Testis (tissue), 5 donors: ENCODE measurements at places on chromosomes 11 and 22. TPM values are rescaled to one million over a fixed set of nuclear protein-coding genes. Genes with fewer than 3 reads are reported as not detected.

- H3K4me1 ChIP-seq = peaks cover 100% of the 10 kb centered on the region
- peak overlapping the region; percentile 83 for H3K27ac ChIP-seq
- no peak overlapping the region for H3K4me3 ChIP-seq
- H3K36me3 ChIP-seq = no peaks in the 10 kb centered on the region
- DNase-seq = no peak
Observed at GRCh38 chr11:118912742-118913410, 12.8 kb downstream of the BCL9L start.

GRCh38 chr11:76380159-76380976 is 564 bp downstream of the THAP12 start:
- no peaks in the 10 kb centered on the region for H3K27me3 ChIP-seq
- no peaks in the 10 kb centered on the region for H3K36me3 ChIP-seq
- H3K27ac ChIP-seq = peak overlapping the region; percentile 87
- H3K4me3 ChIP-seq = peak overlapping the region; percentile 94
- peak; percentile 54 for DNase-seq
- peaks cover 14% of the 10 kb centered on the region for H3K4me1 ChIP-seq

DNA sequence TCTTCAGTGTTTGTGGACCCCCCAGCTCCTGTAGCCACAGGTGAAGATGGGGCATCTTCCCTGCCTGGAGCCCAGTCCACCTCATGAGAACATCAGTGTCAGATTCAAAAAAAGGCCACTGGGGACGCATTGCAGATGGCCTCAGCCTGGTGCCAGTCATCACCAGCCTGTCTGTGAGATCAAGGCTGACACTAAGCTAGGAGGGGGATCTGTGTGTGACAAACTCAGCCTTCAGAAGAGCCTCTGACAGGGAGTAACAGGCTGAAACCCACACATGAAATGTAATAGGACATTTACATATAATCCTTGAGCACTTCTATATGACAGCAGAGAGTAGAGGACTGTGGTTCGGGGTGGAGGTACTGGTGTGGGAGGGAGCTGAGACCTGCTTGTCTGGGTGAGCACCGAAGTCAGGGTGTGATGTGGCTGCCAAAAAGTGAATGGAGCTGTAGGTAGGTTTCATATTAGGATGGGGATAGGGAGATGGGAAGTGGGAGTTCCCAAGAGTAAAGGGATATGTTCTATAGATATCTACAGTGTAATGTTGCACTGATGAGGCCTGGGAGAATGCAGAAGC is 20.5 kb upstream of the CCDC134 start:
- no peaks in the 10 kb centered on the region for H3K27me3 ChIP-seq
- DNase-seq = no peak
- no peak overlapping the region for H3K27ac ChIP-seq

GRCh38 chr11:1946812-1947484 is at the start of gene MRPL23:
MRPL23 (plus strand) TSS chr11:1947332; CDS start chr11:1947363, 31 bp downstream.
- no peaks in the 10 kb centered on the region for H3K27me3 ChIP-seq
- no peaks in the 10 kb centered on the region for H3K4me1 ChIP-seq
- H3K36me3 ChIP-seq = no peaks in the 10 kb centered on the region
- no peak within 1 kb of the TSS for H3K27ac ChIP-seq
- no peak for DNase-seq

GRCh38 chr11:85098996-85099395 is 528.1 kb downstream of the DLG2 start:
- no peaks in the 10 kb centered on the region for H3K4me1 ChIP-seq
- H3K36me3 ChIP-seq = no peaks in the 10 kb centered on the region
- H3K4me3 ChIP-seq = no peak overlapping the region
- DNase-seq = no peak

GRCh38 chr11:78647266-78647915 is 72.7 kb upstream of the NARS2 start:
- H3K27me3 ChIP-seq = no peaks in the 10 kb centered on the region
- H3K4me3 ChIP-seq = no peak overlapping the region
- DNase-seq = no peak
- H3K4me1 ChIP-seq = no peaks in the 10 kb centered on the region
- no peak overlapping the region for H3K27ac ChIP-seq

DNA sequence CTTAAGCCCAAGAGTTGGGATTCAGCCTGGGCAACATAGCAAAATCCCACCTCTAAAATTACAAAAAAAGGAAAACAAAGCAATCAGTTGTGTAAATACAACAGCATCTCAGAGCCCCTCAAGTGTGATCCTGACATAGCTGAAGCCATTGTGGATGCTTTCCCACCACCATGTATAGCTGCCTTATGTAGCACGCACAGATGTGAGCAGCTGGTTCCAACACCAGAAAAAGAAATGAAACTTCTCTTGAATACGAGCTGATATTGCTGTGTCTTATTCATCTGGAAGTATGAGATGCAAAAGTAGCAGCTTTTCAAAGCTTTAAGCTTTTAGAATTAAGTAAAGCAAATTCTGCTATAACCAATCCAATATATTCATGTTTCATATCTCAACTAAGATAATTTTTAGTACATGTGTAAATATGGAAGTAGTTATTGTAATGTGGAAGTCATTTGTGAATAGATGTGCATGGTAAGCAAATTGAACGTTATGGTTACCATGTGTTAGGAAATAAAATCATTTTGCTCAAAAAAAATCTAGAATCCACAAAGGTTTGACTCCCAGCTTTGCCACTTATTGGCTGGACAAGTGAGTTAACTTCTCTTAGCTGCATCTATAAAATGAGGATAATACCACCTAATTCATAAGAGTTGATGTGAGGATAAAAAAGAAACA is 63.2 kb downstream of the SGSM3 start:
- H3K4me1 ChIP-seq = peaks cover 25% of the 10 kb centered on the region
- H3K27me3 ChIP-seq = no peaks in the 10 kb centered on the region
- no peak overlapping the region for H3K4me3 ChIP-seq
- no peaks in the 10 kb centered on the region for H3K36me3 ChIP-seq
- no peak overlapping the region for H3K27ac ChIP-seq

DNA sequence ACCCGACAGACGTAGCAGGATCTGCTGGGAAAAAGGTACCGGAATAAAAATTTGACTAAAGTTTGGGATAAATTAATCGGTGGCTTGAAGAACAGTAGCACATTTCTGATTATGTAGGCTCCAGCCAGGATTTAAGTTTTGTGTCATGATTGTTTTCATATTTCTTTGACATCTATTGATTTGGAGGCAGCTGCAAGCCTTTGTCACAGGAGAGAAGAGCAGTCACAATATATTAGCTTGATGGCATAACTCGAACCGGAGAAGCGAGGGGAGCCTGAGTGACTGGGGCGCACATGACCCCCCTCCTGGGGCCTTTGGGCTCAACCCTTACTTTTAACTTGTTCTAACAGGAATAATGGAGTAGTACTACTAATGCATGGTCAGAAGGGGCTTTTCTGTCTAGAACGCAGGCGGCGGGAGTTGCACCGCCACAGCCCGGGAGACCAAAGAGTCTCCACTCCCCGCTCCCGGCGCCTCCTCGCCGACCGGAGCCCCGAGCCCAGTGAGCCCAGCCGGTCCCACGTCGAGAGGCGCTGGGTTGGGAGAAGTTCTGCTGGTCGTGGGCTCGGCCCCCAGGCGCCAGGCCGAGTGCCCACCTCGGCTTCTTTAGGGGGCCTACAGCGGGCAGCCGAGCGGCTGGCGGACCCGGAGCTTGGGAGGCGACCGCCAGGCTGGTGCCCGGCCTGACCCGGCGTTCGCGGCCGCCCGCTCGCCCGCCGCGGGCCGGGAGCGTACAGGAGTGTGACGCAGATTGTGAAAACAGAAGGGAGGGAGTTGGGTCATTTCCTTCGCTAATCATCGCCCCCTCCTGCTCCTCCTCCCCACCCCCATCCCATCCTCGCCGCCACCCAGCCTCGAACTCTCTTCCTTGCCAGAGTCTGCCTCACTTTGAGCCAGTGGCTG is 15.7 kb upstream of the PAX6 start:
- no peaks in the 10 kb centered on the region for H3K36me3 ChIP-seq
- no peak overlapping the region for H3K27ac ChIP-seq
- no peaks in the 10 kb centered on the region for H3K27me3 ChIP-seq
- H3K4me1 ChIP-seq = no peaks in the 10 kb centered on the region
- no peak for DNase-seq
- H3K4me3 ChIP-seq = peak overlapping the region; percentile 5

DNA sequence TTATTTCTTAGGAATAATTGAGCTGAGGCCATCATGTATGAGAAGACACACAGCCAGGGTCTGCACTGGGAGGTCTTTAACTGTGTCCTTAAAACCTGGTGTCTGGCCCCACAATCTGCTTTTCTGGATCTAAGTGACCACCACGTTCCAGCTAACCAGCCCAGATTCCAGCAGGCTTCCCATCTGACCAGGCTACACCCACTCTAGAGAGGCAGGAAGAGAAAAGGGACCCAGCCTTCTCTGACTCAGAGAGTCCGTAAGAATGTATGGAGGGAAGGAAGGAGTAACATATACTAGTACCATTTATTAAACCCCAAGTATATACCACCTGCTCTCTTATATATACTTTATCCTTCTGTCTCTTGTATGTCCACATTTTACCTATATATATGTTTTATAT is 80.1 kb downstream of the LDLRAD3 start:
- H3K4me1 ChIP-seq = peaks cover 8% of the 10 kb centered on the region
- no peaks in the 10 kb centered on the region for H3K27me3 ChIP-seq
- H3K4me3 ChIP-seq = no peak overlapping the region
- no peaks in the 10 kb centered on the region for H3K36me3 ChIP-seq

The SPINDOC gene
- 38.6 TPM for total RNA-seq

DNA sequence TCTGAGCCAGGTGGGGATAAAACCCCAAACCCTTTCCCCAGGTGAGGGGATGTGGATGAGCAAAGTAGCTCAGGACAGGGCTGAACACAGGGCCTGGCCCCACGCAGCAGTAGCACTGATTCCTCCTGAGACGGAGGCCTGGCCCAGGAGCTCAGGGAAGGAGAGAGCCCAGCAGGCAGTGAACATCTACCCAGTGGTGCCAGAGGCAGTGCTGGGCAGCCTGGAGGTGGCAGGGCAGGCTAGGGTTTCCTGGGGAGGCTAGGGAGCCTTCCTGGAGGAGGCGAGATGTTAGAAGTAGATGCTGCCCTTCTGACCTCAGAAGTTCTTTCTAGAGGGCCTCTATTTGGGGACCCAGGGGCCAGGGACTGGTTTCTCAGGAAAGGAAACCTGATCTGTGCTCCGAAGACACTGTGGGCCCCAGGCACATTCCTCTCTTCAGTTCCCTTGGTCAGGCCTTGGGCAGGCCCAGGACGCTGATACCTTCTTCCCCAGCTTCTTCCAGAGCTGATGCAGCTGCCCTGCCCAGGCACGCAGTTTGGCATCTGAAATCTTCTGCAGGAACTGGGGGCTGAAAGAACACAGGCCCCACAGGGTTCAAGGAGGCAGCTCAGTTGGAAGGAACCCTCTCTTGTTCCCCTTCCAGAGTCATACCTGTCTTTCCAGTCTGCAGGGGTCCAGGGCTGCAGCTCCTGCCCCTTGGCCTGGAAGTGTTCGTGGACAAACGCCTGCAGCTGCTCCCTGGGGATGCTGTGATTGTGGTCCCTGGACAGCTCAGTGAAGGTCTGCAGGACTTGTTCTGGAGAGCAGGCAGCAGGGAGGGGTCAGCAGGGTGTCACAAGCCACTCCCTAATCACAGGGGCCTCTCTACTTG is 16.8 kb downstream of the TREH start:
- H3K4me1 ChIP-seq = no peaks in the 10 kb centered on the region
- no peak overlapping the region for H3K4me3 ChIP-seq
- no peak overlapping the region for H3K27ac ChIP-seq
- H3K27me3 ChIP-seq = no peaks in the 10 kb centered on the region
- H3K36me3 ChIP-seq = no peaks in the 10 kb centered on the region
- DNase-seq = no peak

The DDX10 gene
- total RNA-seq = 59.2 TPM

The DGCR8 gene
- total RNA-seq = 83.7 TPM

DNA sequence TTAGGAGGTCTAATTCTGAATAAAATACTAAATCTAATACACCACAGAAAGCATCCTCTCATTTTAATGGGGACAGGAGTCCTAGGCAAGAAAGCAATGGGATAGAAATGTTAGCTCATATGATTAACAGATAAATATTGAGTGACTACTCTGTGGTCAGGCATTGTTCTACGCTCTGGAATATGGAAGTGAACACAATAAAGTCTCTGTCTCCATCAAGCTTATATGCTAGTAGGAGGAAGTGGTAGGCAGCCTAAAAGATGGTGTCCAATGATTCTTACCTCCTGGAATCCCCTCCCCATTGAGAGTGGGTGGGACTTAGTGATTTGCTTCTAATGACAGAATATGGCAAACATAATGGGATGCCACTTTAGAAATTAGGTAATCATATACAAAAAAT is 160.3 kb upstream of the PDGFD start:
- H3K27me3 ChIP-seq = no peaks in the 10 kb centered on the region
- no peak overlapping the region for H3K4me3 ChIP-seq
- no peak for DNase-seq
- no peaks in the 10 kb centered on the region for H3K36me3 ChIP-seq
- H3K4me1 ChIP-seq = no peaks in the 10 kb centered on the region

DNA sequence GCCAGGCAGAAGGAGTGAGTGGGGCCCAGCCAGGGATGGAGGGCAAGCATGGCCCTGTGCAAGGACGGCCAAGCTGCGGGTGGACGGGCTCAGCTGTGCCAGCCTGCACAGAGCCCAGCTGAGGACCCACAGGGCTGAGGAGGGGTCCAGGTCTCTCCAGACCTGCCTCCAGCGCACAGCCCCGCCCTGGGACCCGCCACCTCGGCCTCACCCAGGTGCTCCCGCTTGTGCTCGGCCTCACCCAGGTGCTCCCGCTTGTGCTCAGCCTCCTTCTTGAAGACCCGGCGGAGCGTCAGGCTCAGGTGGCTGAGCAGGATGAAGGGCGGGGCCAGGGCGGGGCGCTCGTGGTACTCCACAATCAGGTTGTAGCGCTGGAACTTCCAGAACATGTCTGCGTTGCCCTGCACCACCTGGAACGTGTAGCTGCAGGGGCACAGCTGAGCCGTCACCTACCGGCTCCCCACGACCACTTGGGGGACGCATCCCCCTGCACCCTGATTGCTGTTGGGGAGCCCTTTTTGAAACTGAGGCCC is 6.4 kb downstream of the TSSC4 start:
- H3K36me3 ChIP-seq = no peaks in the 10 kb centered on the region
- no peak for DNase-seq
- H3K27me3 ChIP-seq = no peaks in the 10 kb centered on the region
- no peak overlapping the region for H3K4me3 ChIP-seq
- no peak overlapping the region for H3K27ac ChIP-seq
- peaks cover 4% of the 10 kb centered on the region for H3K4me1 ChIP-seq

DNA sequence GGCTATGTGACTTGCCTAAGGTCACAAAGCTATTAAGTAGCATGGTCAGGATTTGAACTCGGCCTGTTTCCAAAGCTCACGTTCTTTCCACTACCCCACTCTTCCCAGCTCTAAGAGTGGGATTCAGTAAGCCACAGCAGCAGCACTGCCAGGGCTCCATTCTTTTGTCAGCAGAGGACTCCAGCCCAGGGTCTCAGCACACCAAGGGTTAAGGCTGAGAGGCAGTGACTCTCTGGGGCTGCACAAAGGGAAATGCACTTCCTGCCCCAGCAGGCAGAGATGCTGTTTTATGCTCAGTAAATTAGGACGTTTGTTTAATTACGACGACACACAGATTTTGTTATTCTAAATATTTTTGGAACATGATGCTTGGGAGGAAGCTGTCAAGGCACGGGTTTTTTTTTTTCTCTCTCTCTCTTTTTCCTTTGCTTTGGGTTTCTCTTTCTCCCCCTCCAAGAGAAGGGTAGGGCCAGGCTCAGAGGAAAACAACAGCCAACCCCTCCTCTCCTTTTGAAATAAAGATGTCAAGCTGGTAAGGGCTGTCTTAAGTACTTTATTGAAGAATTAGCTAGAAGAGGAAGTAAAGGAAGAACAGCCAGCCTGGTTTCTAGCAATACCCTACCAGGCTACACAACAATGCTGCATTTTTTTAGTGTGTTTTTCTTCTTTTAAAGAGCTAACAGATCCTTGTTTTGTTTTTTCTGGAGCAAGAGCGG is 2.8 kb downstream of the MYH9 start:
- no peak overlapping the region for H3K4me3 ChIP-seq
- no peaks in the 10 kb centered on the region for H3K27me3 ChIP-seq
- H3K27ac ChIP-seq = peak overlapping the region; percentile 84
- no peak for DNase-seq
- H3K4me1 ChIP-seq = peaks cover 20% of the 10 kb centered on the region
